Bone marrow (tissue), 2 donors: ENCODE measurements at places on chromosomes 1 and 21.
A peak's percentile ranks its signal among the peaks of the same experiment; 100 is the strongest.

GRCh38 chr1:179016706-179017382 is 8.8 kb upstream of the FAM20B start:
- DNase-seq = peak; percentile 57

- DNase-seq = no peak
Measured at GRCh38 chr1:67294836-67295617, 12.6 kb upstream of the IL12RB2 start.

- DNase-seq = no peak
Measured at GRCh38 chr1:113792986-113793385, 19.3 kb downstream of the RSBN1 start.

GRCh38 chr1:13751458-13751871 is 51.5 kb downstream of the PRDM2 start:
- DNase-seq = no peak

GRCh38 chr21:21762855-21763254 is 764.6 kb downstream of the NCAM2 start:
- DNase-seq = no peak

GRCh38 chr1:184455786-184456185 is 69.0 kb downstream of the C1orf21 start:
- DNase-seq = no peak

DNA sequence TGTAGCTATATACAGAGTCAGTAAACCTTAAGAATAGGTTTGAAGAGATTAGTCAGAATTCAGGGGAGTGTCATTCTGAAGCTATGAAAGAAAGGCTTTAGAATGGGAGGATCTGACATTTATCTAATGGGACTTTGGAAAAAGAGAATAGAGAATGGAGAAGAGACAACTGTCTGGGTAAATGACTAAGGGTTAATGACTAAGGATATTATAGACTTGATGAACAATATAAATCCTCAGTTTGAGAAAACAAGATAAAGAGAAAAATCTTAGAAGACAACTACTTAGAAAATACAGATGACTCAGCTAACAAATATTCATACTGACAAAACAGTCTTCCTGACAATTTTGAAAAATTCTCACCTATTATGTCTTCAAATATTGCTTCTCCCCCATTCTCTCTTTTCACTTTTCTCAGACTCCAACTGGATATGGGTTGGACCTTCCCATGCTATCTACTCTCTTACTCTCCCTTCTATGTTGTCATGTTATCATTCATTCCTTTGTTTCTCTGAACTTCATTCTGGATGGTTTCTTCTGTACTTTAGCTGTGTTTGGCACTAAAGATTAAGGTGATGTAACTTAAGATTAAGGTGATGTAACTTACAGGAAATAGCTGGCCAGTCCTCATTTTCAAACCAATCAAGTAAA is 20.4 kb downstream of the SLC16A1 start:
- DNase-seq = no peak

DNA sequence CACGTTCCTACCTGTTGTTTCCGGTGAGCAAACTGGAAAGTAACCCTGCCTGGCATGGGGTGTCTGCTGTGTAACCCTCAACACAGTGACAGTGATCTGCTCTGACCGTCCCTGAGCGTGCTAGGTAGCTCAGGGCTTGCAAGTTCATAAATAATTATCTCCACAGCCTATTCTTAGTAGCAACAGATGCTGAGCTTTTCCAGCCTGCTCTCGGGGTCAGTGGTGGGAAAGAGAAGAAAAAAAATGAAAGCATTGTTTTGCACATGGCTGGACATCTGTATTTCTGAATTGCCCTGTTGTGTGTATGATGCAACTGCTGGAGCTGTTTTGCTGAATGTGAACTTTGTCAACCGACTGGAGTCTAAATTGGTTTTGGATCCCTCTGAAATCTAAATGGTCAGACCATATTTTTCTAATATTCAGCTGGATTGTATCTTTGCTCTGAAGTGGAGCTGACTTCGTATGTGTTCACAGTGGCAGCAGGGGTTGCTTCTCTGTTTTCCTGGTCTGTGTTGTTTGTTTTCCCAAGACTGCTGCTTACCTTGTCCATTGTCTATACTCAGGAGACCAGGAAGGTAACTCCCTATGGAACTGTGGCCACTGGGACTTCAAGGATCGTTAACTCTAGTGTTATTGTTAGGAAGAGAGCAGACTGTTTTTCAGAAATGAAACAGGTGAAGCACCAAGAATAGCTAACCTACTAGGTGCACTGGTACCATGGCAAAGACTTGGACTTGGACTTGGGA is 27.0 kb downstream of the TGFB2 start:
- no peak for DNase-seq

DNA sequence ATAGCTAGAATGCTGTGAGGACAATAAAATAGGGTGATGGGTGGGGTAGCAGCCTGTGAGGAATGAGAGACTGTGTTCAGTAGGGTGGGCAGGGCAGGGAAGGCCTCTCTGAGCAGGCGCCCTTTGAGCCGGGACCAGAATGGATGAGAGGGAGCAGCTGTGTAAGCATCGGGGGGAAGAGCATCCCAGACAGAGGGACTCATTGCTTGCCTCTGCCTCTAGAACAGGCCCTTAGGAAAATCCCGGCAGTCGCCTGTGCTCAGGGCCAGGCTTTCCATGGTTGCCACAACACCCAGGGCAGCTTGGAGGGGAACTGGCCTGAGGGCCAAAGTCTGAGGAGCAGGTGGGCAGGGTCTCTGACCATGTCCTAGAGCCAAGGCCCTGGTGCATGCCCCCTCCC is 774 bp downstream of the SLC2A7 start:
- no peak for DNase-seq

DNA sequence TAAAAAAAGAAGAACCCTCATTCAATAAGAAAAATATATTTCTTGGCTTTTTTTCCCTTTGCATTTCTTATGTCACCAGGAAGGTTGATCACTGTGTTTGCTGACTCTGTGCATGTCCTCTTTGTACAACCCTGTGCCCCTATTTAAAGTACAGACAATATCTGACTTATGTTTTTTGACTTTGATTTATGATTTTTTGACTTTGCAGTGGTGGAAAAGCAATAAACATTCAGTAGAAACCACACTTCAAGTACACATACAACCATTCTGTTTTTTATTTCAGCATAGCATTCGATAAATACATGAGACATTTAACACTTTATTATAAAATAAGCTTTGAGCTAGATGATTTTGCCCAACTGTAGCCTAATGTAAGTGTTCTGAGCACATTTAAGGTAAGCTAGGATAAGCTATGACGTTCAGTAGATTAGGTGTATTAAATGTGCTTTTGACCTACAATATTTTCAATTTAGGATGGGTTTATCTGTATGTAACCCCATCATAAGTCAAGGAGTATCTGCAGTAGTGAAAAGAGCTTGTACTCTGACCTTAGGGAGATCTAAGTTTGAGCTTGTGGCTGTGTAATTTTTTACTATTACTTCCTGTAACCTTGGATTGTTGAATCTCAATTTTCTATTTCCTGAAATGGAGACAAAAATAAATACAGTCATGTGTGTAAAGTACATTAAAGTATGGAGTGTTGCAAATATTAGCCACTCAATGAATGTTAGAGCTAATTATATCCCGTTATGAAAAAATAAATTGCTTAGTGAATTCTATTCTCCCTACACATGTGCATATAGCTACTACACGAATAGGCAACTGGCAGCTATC is 1.2 kb downstream of the RNASEL start:
- DNase-seq = no peak

DNA sequence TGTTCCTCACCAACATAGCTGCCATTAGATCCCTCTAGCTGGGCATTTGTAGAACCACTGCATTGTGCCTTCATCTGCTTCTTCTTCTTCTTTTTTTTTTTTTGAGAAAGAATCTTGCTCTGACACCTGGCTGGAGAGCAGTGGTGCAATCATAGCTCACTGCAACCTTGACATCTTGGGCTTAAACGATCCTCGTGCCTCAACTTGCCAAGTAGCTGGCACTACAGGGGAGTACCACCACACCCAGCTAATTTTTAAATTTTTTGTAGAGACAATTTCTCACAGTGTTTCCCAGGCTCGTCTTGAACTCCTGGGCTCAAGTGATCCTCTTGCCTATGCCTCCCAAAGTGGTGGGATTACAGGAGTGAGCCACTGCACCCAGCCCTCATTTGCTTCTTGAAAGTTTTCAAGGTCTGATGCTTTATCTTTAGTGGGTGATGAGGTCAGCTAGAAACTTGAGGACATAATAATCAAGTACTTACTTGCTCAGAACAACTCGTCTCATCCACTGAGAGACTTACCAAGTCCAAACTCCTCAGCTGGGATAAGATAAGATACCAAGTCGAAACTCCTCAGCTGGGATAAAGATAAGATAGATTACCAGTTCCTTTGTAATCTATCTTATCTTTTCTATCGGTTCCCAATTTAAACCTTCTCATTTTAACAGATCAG is 71.5 kb downstream of the MACF1 start:
- DNase-seq = no peak

- DNase-seq = no peak
Measured at GRCh38 chr1:52552236-52552504, 722 bp downstream of the TUT4 start.

DNA sequence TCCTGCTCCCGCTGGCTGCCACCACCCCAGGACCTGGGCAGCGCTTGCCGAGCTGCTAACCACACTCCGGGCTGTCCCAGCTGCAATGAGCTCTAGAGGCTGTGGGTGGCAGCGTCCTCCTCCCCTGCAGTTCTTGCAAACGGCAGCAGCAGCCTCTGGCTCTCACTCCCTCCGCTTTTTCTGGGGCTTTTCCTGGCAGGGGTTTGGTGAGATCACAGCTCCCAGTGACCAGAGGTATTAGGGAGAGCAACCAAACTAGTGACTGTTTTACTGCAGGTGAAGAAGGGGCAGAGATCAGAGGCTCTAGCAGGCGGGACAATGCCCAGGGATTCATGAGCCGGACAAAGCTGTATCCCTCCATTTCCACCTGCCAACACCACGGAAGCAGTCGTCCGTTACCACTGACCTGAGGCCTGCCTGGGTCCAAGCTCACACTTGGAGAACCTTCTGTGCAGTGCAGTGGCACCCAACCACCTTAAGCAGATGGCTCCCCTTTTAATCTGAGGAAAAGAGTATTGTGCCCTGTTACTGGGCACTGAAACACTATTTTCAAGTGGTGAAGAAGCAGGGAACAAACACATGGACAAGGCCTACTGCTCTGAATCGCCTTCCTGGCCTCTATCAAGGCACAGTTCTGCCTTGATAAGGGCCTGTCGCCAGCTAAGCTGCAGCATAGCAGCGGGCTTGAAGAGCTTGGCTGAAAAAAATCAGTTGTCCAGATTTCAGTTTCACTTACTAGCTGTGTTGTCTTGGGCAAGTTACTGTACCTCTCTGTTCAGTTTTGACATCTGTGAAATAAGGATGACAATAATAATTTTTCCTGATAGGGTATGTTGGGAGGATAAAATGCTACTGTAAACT is at the start of gene F5:
F5 (minus strand) TSS at position 87 of the 861 bp plus-strand sequence. CDS start 95 bp downstream, outside the sequence.
- peak; percentile 53 for DNase-seq

GRCh38 chr1:201466492-201466891 is 2.5 kb downstream of the PHLDA3 start:
- DNase-seq = no peak

- no peak for DNase-seq
Measured at GRCh38 chr1:33441088-33441745, 10.3 kb upstream of the PHC2 start.

DNA sequence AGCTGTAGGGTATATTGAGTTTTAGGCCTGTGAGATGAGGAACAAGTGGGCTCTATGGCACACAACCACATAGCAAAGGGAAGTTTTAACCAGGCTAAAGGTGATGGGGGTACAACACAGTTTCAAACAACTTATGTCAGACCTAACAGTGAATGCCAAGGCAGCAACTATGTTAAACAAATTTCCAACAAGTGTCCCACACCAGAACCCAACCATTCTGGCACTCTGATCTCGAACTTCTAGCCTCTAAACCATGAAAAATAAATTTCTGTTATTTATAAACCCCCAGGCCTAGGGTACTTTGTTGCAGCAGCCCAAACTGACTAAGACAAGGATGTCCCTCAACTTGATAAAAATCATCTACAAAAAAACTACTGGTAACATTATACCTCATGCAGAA is 52.3 kb upstream of the INSL5 start:
- no peak for DNase-seq

GRCh38 chr21:44765231-44766013 is 36.2 kb downstream of the UBE2G2 start:
- no peak for DNase-seq

GRCh38 chr21:21722731-21723130 is 724.5 kb downstream of the NCAM2 start:
- no peak for DNase-seq
